Left lung (tissue), 14 donors: ENCODE measurements at places on chromosomes 12 and 14. TPM values are rescaled to one million over a fixed set of nuclear protein-coding genes. Genes with fewer than 3 reads are reported as not detected.

DNA sequence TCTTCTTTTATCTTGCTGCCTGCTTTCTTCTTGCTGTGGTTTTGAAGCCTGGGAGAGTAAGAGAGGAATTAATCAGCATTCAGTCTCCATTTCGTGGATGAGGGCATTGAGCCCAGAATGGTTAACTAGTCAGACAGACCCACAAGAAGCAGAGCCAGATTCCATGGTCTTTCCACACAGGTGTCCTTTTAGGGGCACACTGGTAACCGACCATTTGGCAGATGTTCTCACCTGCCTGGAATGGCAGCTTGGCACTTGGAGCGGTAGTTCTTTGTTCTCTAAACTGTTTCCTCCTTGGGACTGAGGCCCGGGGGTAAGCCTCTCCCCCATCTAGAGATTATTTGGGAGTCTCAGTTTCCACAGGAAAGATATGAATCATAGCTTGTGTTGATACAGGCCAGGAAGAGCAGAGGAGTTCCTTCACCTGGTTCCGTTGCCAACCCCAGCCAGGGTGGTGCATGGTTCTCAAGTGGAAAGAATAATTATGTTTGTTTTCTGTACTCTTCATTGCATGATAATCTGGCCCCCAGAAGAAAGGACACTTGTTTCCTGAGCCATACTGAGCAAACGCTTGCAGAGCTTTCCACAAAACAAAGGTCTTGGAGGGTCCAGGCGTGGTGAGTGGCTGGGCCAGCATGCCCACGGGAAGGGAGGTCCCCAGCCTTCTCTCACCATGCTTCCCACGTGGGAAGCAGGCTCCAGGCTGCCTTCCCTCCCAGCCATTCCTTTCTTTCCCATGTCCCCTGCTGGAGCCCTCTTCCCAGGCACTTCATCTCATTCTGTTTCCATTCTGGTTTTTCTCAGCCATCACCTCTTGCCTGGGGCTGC is 2.0 kb upstream of the KRT75 start:
- no peak for DNase-seq

DNA sequence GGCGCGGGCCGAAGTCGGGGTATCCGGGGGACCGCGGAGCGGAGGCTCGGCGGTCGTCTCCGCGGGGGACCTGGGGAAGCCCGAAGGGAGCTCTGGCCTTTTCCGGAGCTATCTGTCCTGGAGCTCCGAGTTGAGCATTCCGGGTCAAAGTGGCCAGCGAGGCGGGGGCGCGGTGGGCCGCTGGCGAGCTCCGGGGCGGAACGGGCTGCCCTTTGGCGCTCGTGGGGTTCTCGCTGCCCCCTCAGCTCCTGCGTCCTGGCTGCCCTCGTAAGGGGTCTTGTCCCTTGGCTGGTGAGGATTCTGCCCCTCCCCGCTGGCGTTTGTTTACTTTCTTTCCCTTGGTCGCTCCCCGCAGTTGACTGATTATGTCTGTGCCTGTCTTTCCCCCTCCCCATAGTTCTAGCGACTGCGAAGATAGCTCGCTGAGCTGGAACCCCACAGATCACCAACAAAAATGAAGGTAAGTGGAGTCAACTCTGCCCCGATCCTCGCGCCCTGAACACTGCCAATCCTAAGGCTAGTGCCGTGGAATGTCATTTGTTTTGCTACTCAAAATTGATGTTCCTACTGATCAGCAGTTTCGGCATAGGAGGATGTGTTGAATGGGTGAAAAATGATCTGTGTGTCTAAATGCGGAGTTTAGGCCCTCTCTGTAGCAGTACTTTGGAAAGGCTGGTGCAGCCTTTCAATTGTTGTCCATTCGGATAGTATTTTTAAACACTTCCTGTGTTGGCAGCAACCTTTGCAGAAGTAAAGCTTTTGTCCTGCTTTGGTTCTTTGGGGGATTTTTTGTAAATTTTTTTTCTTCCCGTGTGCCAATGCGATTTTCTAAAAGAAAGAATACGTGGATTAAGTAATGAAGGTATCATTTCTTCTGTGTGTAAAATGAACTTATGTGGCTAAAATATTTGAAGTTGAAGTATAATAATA is 1.3 kb downstream of the ARID4A start:
- peak; percentile 88 for DNase-seq

GRCh38 chr14:86847140-86847539 is 1145.8 kb downstream of the GALC start:
- DNase-seq = no peak

DNA sequence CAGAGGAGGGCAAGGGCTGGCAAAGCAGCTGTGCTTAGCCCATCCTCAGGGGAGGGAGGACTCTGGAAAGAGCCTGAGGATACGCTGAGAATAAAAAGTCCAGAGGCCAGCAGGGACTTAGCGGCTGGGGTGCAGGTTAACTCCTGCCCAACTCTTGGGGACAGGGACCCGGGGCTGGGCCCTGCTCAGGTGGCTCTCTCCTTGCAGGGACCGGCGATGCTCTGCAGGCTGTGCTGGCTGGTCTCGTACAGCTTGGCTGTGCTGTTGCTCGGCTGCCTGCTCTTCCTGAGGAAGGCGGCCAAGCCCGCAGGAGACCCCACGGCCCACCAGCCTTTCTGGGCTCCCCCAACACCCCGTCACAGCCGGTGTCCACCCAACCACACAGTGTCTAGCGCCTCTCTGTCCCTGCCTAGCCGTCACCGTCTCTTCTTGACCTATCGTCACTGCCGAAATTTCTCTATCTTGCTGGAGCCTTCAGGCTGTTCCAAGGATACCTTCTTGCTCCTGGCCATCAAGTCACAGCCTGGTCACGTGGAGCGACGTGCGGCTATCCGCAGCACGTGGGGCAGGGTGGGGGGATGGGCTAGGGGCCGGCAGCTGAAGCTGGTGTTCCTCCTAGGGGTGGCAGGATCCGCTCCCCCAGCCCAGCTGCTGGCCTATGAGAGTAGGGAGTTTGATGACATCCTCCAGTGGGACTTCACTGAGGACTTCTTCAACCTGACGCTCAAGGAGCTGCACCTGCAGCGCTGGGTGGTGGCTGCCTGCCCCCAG is 2.8 kb downstream of the B3GNT4 start:
- no peak for DNase-seq

DNA sequence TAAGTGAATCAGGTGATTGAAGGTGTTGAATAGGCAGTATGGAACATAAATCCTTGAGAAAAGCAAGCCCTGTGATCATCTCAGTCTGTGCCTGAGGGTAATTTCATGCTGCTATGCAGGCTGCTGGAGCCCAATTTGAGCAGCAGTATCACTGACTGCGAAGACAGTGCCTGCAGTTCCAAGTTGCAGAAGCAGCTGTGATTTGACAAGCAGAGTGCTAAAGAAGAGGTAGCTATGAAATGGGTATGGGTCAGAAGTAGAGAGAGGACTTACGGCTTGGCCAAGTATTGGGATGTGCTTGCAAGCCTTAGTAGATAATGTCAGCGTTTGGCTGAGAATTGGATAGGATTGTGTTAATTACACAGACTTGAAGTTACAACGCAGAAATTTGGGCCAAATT is 22.5 kb downstream of the PIK3C2G start:
- DNase-seq = no peak

DNA sequence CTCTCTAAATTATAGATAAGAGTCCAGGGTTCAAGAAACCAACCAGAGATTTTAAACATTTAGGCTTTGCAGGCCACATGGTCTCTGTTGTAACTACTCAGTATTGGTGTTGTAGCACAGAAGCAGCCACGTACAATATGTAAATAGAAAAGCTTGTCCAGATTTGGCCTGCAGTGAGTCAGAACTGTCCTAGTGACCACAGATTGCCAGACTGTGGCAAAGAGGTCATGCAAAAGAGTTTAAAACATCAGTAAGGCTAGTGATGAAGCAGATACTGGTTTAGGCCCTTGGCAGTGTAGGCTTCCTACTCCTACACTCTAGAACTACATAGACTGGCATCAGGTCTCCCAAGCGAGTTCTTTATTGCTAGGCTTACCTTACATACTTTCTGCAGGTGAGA is 117.6 kb upstream of the GARIN6 start:
- DNase-seq = no peak

DNA sequence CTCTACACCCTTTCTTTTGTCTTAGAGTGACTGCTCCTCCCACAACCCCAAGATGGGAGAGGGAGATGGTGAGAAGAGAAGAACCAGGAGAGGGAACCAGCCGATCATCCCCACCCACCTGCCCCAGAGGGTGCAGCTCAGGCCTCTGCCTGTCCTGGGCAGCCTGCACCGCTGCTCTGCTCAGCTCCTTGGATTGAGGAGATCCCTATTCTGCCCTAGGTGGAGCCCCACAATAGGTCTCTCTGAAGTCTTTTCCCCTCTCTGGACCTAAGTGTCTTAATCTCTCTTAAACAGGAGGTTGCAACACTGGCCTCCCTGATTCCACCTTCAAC is 2.2 kb downstream of the ANKRD33 start:
- no peak for DNase-seq

DNA sequence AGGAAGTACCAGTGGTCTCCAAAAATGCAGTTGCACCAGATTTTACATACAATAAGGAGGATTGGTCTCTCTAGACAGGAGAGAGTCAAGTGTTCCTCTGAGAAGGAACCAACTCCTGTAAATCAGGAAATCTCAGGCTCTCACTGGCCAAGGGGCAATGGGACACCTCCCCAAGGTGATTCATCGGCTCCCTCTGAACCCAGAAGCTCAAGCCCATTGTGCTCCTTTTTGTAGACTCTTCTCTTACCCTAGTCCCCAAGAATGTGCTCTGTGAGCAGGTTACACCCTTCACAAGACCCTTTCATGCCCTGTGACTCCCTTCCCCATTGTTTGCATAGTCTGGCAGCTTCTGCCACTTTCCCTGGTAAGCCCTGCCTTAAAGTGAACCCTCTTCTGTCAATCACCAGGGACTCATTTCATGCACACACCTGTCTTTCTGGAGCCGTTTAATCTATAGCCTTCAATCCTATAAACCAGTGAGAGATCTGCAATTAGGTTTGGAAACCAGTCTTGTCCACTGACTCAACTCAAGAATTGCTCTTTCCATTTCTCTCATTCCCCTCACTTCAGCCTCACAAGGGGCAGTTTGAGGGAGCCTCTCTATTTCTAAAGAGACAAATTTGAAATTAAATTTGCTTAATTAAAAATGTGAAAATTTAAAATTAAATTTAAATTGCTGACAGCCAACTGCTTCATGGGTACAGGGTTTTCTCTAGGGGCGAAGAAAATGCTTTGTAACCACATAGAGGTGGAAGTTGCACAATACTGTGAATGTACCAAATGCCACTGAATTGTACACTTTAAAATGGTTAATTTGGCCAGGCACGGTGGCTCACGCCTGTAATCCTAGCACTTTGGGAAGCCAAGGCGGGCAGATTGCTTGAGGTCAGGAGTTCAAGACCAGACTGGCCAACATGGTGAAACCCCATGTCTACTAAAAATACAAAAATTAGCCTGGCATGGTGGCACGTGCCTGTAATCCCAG is 38.3 kb upstream of the LTA4H start:
- no peak for DNase-seq

GRCh38 chr14:92450351-92451070 is 63.1 kb upstream of the RIN3 start:
- no peak for DNase-seq

DNA sequence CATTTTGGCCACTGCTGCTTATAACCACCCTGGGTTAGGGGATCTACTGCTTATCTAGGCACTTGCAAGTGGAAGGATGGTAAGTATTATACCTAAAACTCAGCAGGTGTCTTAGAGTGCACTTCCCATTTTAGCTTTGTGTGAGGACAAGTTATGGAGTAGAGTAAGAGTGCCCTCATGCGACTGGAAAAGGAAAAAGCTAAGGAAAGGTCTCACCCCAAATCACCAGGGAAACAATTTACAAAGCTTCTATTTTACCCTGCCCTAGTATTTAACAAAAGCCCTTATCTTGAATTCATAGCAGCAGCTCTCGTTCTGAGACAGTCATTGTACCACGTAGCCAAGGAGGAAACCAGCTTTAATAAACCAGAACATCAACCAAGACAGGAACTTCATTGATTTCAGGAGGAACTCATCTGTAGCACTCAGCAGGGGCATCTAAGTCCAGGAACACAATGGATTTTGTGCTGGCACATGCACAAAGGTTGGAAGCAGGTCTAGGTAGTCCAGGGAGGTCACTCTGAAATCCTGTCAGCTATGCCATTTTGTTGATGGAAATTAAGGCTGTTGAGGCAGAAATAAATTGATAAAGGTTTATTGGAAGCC is 2.9 kb downstream of the RDH12 start:
- peak; percentile 25 for DNase-seq

The KRT3 gene
- polyA plus RNA-seq = not detected

GRCh38 chr12:62860020-62860419 is 74.9 kb downstream of the PPM1H start:
- DNase-seq = no peak

The PIWIL1 gene
- polyA plus RNA-seq = 0.08 TPM

The CLEC9A gene
- 2.2 TPM for polyA plus RNA-seq

- no peak for DNase-seq
Measured at GRCh38 chr14:50997712-50998111, 53.4 kb upstream of the PYGL start.

DNA sequence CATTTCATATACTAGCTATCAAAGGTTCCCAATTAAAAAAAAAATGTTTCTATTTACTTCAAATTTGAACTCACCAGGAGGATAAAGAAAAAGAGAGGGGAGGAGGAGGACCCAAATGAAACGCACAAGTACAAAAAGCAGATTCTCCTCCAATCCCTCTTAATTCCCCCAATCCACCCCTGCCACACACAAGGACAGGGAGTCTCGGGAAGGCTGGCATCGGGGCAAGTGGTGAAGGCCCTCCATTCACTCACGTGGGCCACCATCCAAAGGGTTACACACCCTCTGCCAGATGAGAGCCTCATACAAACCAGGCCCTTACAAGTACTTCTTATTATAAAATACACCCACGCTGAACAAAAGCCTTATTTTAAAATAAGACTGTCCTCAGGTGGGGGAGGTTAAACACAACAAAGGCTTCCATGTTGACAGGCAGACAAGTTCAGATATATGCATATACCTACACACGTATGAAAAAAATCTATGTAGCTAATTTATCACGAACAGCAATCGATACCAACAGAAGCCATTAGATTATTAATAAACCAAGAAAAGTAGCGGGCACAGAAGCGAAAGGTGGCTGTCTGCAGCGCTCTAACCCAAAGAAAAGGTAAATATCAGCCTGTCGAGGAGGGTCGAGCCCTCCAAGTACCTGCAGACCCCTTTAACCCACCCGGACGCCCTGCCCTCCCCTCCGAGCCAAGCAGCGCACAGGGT is 1.5 kb downstream of the ATP2B1 start:
- no peak for DNase-seq

- DNase-seq = no peak
Measured at GRCh38 chr14:50352584-50352983, 40.5 kb downstream of the DMAC2L start.

GRCh38 chr12:116148844-116149243 is 128.6 kb downstream of the MED13L start:
- DNase-seq = no peak

The FLRT2 gene
- 41.7 TPM for polyA plus RNA-seq

DNA sequence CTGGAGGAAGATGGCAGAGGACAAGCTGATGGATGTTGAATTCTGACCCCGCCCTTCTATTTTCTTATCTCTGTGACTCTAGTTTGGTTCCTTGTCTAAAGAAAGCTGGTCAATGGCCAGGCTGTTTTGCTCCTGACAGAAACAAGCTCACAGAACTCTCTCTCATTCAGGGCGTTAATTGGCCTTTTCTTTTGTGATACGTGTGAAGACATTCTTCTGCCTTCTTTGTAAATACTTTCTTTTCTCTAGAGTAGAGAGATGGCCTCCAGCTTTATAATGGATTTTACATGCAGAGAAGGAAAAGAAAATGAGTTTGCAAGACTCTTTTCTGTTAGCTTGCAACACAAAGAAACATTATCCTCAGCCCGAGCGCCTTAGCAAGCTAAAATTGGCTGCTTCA is 492.2 kb upstream of the CCDC196 start:
- no peak for DNase-seq

The KRT76 gene
- polyA plus RNA-seq = not detected

The PRICKLE1 gene
- polyA plus RNA-seq = 55.0 TPM
